ENCODE measurements at places on chromosomes 4 and X.

- DNase-seq = no peak
These were observed 17.0 kb upstream of the AP1AR start for GRCh38 chr4:112214390-112215264.

DNA sequence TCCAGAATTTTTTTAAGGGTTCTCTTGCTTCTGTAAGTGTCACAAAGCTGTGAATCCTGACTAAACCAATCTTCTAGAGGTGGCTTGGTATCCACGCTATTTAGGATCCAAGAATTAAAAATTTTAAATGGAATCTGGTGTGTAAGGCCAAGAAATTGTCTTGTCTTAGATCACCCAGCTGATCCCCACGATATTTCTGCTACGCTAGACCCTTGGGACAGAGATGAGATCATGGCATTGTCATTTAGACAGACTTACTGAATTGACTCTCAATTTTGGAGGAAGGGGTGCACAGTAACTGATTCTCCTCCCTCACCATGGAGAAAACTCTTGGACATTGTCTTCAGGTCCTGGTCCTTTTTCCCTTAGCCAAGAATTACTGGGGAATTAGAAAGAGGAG lies 5.7 kb downstream of the GPRIN3 start:
- DNase-seq = no peak

DNA sequence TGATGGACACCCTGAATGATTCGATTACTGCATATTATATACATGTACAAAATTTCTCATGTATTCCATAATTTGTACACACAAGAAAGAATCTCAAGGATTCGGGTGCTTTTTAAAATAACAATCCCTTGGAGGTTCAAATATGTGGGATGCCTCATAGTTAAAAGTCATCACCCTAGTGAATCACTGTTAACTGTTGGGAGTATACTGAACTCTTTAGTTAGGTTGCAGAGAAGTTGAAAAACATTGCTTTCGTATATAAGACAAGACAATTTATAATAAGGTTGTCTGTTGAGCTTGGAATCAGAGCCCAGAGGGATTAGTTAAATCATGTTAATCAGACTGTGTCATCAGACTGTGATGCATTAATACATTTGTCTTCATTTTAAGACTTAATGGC lies 15.6 kb downstream of the DCK start:
- DNase-seq = no peak

DNA sequence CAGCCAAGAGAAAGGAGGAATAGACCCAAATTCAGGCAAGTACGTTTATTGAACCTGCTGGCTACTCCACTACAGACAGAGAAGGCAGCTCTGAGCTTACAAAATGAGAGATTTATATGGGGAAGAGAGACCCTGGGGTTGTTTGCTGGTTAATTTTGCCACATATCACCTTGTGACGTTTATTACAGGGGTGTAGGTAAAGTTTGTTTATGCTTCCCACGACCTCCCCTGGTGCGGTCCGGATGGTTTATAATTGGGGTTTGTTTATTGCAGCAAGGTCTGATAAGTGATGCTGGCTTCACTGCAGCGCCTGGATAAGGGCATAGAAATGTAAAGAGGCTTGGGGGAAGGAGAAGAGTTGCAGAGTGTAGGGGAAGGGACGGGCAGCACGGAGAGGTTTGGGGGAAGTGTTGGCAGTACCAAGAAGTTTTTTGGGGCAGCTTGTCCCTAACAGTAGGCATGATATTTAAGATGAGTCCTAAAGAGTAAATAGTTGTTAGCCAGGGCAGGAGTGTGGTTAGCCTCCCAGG lies 12.6 kb downstream of the BEX1 start:
- DNase-seq = no peak

DNA sequence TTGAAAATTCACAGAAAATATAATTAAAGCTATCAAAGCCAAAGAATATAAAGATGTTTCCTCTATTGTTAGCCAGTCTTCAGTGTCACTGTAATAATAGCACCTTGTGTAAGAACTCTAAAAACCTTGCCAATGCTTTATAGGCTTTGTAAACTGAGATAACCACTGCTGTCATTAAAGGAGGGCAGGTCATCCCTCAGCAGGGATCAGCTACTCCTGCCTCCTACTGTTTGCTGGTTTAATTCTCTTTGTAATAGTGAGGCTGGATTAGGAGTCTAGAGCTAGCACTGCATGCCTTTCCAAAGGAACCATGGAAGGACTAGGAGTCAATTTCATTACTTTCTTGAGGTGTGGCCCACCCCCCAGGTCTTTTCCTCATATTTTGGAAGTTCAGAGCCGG lies 46.2 kb downstream of the FHIP1A start:
- DNase-seq = no peak

DNA sequence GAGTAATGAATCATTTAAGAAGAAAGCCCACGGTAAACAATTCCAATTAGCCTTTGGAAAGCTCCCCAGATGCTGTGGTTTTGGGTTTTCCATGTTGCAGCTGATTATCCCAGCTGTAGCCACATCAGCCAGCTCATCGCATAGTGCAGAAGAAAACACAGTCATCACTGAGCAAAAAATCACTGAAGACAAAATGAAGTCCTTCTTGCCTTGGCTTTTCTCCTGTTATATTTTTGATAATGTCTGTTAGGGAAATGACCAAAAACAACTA lies 193.0 kb upstream of the C1QTNF7 start:
- DNase-seq = no peak

- no peak for DNase-seq
These were observed 51.9 kb upstream of the TADA2B start for GRCh38 chr4:6991249-6991648.

DNA sequence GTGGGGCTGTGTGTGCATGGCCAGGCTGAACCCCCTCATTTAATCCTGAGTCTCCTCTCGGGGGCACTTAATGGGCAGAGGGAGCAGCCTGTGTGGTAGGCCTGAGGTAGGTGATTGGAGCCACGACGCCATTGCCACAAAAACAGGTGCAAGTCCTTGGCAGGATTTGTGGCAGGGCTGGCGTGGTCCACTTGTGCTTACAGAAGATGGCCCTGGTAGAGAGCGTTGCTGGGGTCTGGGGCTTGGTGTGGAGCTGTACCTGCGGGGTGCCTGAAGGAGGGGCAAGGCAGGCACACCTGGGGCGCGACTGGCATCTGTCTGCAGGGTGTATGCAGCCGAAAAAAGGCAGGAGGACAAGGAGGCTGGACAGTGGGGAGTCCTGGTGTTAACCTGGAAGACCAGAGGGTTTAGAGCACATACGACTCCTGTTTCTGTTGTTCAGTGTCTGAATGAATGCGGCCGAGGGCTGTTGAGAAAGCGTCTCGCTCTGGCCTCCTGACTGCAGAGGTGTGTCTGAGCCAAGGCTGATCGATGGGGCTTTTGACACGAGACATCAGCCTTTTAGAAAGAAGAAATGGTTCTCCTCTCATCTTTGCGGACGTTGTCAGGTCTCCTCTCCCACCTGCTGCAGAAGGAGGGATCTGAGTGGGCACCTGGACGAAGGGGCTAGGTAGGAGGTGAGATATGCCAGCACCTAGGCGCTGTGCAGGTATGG lies 52.0 kb downstream of the TBC1D14 start:
- no peak for DNase-seq

- peak; percentile 54 for DNase-seq
These were observed 51.8 kb downstream of the RBPJ start for GRCh38 chr4:26372525-26373172.

DNA sequence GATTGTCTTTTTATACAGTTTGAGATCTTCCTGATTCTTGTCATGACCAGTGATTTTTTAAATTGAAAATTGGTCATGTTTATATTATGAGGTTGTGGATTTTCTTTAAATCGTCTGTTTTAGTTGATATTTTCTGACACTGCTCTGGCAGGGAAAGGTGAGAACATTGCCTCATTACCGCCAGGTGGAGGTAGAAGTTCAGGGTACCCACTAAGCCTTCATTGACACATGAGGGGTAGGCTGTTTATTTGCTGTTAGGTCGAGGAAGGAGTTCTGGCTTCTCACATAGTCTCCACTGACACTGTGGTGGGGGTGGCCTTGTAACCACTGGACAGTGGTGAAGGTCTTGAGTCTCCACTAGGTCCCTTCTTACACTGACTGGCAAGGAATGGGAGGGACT lies 117.6 kb upstream of the GPR101 start:
- DNase-seq = no peak

GRCh38 chrX:154094833-154095232 lies 2.7 kb downstream of the MECP2 start:
- DNase-seq = no peak

DNA sequence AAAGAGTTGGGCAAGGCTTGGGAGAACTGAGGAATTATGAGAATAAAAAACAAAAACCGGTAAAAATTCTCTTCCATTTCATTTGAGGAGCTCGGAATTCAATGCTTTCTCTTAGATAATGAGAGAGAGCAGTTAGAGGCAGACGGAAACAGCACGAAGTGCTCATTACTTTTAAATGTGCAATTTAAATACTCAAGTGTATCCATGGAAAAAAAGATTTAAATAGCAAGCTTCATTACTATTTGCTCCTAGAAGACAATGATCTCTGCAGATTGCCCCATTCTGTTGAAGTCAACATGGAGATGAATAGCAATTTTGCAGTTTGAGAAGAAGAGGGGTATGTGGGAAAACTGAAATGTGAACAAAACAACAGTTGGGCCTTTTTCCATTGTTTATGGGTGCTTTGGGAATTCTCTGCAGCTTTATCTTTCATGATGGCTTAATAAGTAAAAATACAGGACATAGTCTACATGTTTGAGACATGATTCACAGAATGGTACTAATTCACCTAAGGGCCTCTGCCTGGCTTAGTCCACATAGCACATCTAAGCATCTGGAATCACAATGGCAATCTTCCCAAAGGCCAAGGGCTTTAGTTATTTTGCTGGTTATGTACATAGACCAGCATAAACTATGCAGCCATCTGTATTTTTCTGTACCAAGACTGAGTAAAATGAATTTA lies 512.7 kb upstream of the FAT1 start:
- no peak for DNase-seq

GRCh38 chr4:3340700-3341083 lies 47.9 kb downstream of the RGS12 start:
- DNase-seq = no peak

GRCh38 chrX:11287505-11287904 lies 5.7 kb upstream of the AMELX start:
- no peak for DNase-seq

- no peak for DNase-seq
These were observed 172.7 kb upstream of the TBC1D9 start for GRCh38 chr4:140928880-140929279.

GRCh38 chrX:67781132-67781531 lies 237.3 kb downstream of the AR start:
- DNase-seq = no peak

GRCh38 chr4:72522440-72522839 lies 46.6 kb downstream of the ADAMTS3 start:
- no peak for DNase-seq

- DNase-seq = no peak
These were observed 105.9 kb downstream of the ARSJ start for GRCh38 chr4:113873508-113873907.

- no peak for DNase-seq
These were observed 103.1 kb upstream of the BMP3 start for GRCh38 chr4:80927420-80927819.

DNA sequence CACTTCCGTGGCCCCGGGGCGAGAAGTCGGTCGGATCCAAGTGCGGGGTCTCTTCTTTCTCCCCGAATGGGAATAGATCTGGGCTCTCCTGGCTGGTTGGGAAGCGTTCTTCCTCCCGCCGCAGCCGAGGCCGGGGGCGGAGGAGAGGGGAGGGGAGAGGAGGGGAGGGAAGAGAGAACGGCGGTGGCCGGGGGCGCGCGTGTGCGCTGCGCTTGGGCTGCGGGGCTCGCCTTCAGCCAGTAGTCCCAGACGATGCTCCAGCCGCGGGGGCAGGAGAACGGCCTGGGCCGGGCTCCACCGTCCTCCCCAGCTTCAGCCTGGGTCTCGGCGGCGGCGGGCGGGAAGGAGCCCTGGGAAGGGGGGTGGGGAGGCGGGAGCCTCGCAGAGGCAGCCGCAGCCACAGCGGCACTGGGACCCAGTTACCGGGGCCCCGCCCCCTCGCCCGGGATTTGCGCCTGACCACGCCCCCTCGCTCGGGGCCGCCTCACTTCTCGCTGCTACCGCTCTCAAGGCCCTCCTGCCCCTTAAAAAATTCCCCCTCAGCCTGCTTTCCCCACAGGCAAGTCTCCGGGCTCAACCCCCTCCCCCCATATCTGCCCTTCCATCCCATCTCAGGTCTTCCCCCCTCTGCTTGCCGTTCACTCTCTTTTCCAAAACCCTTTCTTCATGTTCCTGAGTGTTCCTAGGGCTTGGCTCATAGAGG lies at the start of gene FGD1:
Gene FGD1 (minus strand): TSS at position 421 of the 703 bp plus-strand sequence. CDS start 802 bp downstream, outside the sequence.
- DNase-seq = peak; percentile 12

GRCh38 chrX:18041656-18042055 lies 179.0 kb downstream of the BEND2 start:
- DNase-seq = no peak

- DNase-seq = no peak
These were observed 344.5 kb upstream of the RASGEF1B start for GRCh38 chr4:81816031-81816761.

Measured in T-helper 2 cell treated with Interferon-gamma antibody and Interleukin-4, amounts not matched to agents 5 μg/mL and 100 μg/mL, for 36 hours (primary cell).